Bronchial epithelial cell (primary cell): ENCODE measurements at places on chromosomes 1 and 21.
A peak's percentile ranks its signal among the peaks of the same experiment; 100 is the strongest.

DNA sequence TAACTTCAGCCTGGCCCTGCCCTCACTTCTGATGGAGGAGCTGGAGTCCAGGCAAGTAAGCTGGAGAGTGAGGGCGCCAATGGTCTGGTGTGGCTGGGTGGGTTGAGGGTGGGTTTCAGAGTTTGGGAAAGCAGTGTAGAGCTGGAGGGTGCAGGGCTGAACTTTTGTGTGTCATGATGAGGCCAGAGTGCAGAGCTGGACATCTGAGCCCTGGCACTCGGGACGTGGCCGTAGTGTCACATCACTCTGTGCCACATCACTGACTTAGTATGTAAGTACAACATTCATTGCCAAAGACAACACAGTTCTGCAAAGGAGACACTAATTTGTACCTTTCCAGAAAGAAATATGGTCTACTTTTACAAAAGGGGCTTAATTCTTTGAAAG lies 15.8 kb downstream of the SPATA46 start:
- no peak for DNase-seq

DNA sequence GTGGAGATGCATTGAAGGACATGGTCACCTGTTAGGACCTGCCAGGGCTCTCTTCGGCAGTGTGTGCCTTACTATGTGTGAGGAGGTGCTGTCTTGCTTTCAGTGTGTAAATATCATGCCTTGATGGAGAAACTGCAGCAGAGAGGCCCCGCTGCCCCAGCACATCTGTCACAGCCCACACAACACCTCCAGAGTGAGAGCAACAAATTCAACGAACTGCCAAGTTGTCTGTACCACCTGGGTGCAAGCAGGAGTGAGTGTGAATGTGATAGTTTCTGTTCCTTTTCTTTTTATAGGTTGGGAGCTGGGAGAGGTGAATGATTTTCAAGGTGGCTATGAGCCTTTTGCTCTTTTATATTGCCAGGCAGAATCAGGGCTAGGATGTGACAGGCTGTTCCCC lies 114.6 kb upstream of the KIAA0040 start:
- DNase-seq = no peak

DNA sequence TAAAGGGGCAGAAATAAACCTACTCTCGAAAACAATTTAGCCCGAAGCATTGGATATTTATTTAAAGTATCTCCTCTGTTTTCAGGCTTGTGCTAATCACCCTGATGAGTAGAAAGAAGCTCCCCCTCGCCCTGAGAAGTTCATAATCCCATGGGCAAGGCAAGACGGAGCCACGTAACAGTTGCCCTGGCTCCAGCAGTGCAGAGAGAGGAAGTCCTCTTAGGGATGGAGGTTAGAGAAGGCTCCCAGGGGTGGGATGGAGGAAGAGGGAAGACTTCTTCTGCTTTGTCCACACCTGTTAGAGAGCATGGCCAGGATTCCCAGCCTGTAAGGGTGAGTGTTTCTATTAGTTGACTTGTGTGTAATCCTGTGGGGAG lies 3.4 kb upstream of the GPR25 start:
- no peak for DNase-seq

DNA sequence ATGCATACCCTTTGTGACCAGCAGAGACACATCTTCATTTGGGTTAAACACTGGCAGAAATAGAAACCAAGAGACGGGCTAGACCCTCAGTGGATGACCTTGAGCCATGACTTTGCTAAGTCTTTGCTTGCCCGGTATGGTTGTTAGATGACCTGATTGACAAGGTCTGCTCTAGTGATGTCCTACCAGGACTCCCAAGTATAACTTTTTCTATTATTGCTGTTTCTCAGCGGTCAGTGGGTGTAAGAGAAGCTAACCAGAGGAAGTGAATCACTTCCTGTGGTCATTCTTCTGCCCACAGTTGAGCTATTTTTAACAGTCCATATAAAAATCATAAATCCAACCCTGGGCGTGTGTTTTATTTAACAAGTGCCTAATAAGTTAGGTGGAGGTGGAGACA lies 126.2 kb upstream of the ETS2 start:
- DNase-seq = peak; percentile 8

GRCh38 chr1:119779869-119780356 lies 11.2 kb upstream of the HMGCS2 start:
- DNase-seq = peak; percentile 45

DNA sequence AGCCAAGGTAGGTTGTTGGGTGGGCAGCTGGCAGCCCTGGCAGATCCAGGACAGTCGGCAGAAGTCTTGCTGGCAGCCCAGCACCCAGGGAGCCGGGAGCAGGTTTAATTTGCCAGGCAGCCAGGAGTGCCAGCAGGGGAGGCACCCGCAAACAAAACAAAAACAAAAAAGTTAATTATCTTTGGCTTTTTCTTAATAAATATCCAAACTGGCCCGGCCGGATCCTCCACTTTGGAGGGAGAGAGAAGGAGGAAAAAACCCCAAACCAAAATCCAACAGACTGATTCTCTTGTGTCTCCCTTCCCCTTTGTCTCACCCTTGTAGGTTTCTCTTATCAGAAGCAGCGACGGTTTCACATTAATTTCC lies 97.0 kb downstream of the CASZ1 start:
- no peak for DNase-seq

DNA sequence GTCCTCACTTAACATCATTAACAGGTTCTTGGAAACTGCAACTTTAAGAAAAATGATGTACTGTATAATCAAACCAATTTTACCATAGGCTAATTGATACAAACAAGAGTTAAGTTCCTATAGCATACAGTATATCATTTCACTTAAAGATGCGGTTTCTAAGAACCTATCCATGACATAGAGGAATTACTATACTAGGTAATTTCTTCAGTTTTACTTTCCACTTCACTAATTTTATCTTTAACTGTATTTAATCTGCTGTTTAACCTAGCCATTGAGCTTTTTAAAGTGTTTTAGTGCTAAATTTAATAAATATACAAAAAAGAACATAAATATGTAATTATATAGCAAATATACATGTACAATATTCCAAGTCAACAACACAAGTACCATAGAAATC lies 28.3 kb downstream of the SLC19A2 start:
- DNase-seq = no peak

DNA sequence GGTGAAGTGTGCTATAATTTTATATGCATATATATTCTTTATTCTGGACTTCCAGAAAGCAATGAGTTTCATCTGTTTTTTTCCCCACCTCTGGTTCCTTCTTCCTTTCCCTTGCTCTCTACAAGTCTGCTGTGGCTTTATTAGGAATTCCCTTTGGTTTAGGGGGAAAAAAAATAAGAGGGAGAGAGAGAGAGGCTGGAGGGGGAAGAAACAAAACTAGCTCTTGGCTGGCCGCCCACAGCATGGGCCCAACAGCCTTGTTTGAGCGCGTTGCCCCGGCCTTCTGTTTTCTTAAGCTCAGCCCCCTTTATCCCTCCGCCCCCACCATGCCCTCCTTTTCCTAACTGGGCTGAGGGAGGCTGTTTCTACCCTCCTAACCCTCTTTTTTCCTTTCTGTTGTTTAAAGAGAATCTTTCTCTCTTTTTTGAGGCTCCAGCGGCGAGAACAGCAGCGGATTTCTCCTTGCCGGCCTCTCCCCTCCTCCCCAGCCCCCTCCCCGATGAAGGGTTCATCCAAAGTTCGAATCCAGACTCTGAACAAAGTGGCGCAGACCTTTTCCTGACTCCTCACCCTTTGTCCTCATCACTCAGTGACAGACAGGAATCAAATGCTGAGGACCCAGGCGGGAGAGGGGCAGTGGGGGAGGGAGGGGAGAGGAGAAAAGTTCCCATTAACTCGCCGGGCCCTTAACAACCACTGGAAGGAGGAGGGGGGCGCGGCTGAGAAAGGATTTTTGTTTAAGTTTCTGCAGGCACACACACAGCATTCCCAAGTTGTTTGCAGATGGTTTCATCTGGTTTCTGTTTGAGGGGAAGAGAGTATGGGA lies 29.7 kb downstream of the PBX1 start:
- no peak for DNase-seq

DNA sequence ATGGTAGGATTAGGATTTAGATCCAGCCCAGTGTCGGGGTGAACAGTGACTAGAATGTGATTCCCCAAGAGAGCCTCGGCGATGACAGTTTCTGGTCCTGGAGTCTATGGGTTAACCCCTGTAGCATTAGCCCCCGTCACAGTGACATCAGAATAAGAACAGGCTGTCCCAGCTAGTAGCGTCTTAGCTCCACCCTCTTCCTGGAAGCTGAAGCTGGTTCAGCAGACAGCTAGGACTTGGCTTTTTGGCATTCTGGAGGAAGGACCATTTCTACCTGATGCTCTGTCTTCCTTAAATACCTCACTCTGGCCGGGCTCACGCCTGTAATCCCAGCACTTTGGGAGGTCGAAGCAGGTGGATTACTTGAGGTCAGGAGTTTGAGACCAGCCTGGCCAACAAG lies 5.0 kb downstream of the NDUFS2 start:
- no peak for DNase-seq

DNA sequence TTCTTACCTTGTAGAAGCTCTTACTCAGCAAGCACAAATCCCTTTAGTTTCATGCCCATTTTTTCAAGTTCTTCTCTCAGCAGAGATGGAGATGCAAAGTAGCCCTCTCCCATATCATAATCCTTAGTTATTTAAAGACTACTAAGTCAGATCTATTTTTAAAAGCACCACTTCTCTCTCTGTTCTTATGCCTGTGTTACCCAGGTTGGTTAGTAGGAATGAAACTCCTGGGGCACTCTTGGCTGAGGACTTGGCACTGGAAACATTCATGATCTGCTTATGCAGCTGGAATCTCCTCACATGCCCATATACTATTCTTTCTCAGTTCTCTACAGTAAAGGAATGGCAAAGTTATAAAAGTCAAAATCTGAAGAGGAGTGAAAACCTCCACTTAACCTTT lies 51.9 kb upstream of the PPP2R5A start:
- DNase-seq = no peak

DNA sequence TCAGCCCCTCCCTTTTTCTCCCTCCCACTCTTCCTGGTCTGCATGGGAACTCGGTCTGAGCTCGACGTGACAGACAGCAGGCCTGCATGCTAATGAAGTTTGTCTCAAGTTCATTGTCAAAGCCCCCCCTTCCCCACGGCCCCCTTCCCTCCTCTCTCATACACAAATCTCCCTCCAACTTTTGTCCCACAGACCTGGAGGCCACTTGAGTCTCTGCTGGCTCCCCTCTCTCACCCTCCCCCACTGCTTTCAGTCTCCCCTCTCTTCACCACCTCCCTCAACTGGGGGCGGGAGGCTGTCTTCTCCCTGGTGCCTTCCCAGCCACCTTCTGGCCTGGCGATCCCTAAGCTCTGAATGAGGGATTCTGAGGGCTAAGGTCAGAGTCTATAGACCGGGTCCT lies 61.3 kb downstream of the RHBG start:
- no peak for DNase-seq

GRCh38 chr1:220708936-220709801 lies 19.0 kb downstream of the C1orf115 start:
- DNase-seq = no peak

DNA sequence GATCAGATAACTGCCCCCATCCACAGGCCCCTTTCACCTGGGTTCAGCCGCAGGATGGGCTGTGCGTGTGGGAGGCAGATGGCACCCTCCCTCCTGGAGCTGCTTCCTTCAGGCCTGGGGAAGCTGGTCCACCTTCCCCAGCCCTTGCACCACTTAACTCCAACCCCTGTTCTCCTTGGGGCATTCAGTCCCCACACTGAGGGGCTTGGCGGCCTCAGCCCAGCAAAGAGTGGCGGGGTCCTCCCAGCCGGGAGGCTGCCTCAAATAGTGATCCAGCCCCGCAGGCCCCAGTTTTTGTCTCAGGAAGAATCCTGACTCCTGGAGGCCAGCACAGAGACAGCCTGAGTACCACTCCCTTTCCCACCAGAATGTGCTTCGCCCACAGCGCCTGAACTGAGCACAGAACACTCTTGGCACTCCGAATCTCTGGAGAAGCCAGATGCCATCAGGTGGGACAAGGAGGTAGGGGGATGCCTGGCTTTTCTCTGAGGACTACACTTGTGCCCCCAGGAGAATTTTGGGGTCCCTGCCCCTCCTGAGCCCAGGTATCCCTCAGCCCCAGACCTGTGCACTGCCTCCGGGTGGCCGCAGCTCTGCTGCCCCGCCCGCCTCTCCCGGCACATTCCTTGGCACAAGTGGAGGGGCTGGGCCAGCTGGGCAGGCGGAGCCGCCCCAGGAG lies 936 bp downstream of the PAQR6 start:
- no peak for DNase-seq

DNA sequence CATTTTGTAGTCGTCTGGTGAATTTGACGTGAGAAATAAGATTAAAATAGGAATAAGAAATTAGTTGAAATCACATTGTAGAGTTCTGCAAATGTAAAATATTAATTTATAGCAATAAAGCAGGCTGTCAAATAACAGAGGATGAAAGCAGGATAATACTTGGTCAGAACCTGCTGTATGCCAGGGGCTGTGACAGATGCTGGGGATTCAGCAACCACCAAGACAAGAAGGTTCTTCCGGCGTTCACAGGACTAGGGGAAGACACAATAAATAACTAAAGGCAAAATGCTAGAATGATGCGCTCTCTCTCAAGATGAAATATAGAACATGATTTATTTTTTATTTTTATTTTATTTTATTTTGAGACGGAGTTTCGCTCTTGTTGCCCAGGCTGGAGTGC lies 6.8 kb upstream of the PARK7 start:
- no peak for DNase-seq

- DNase-seq = peak; percentile 77
Observed at GRCh38 chr1:59333626-59334277, 36.9 kb downstream of the FGGY start.

- no peak for DNase-seq
Observed at GRCh38 chr1:168980656-168981055, 125.8 kb upstream of the ATP1B1 start.

- peak; percentile 63 for DNase-seq
Observed at GRCh38 chr1:162536511-162536910, 25.0 kb upstream of the UAP1 start.

DNA sequence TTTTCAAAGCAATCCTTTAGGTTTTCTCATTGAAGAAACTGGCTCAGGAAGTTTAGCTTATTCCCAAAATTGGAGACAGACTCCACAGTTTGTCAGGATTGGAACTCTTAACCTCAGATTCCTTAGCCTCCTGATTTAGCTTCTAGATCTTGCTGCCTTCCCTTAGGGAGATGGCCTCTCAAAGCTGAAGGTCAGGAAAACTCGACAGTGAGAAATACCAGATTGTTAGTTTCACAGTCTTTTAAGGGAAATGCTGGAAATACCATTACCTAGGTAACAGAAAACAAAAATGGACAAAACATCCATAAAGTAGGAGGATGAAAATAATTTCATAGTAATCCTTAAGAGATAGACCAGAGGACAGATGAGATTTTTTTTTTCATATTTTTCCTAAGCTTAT lies 7.8 kb downstream of the RASAL2 start:
- DNase-seq = no peak

- no peak for DNase-seq
Observed at GRCh38 chr1:214402613-214403083, 121.7 kb downstream of the SMYD2 start.

- DNase-seq = peak; percentile 76
Observed at GRCh38 chr1:58931756-58932155, 147.9 kb upstream of the JUN start.

- DNase-seq = no peak
Observed at GRCh38 chr1:107877745-107878144, 87.2 kb downstream of the VAV3 start.
